Activated naive CD4-positive, alpha-beta T cell (primary cell): ENCODE measurements at places on chromosomes 13 and 19.

DNA sequence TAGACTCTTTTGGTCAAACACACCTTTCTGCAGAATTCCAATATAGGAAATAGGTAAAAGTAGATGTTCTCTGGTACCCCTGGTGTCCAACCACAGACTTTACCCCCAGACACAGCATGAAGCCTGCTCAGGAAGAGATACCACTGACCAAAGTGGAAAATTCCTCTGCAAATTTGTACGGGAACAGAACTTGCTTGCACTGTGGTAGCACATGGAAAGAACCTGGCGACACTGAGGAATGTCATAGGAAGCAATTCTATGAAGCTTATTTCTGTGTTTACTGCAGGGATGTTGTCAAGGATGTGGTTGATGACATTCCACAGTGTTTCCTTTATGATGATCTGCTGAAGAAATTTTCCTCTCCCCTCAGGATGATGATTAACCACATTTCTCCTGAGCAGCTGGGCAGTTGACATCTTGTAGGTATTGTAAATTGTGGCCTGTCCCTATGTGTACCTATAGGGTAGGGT, 48.9 kb upstream of the TNFSF11 start:
- DNase-seq: no peak

- no peak for DNase-seq
Observed at GRCh38 chr13:47109028-47109427, 212.2 kb upstream of the HTR2A start.

DNA sequence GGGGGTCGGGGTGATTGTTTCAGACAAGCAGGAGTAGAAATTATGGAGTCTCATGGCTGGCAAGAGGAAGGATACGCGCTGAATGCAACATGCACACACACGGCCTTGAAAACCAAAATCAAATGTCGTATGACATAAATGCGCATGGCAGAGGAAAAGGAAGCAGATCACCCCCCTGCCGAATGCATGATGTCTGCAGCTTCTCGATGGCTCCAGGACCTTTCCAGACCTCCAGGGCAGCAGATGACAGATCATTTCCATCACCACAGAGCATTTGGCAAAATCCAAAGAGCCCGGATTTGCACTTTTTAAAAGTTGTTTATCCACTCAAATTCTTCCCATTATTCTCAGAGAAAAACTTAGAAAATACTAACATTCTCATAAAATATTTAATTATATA, 211.7 kb downstream of the NHLRC3 start:
- DNase-seq: no peak

- DNase-seq: no peak
Observed at GRCh38 chr13:71368336-71368735, 498.7 kb downstream of the DACH1 start.
